Left cardiac atrium (tissue), 4 donors: ENCODE measurements at places on chromosomes 16 and 17. TPM values are rescaled to one million over a fixed set of nuclear protein-coding genes. Genes with fewer than 3 reads are reported as not detected.

The ACOX1 gene
- total RNA-seq: 62.0 TPM

The MINK1 gene
- total RNA-seq: 40.1 TPM

DNA sequence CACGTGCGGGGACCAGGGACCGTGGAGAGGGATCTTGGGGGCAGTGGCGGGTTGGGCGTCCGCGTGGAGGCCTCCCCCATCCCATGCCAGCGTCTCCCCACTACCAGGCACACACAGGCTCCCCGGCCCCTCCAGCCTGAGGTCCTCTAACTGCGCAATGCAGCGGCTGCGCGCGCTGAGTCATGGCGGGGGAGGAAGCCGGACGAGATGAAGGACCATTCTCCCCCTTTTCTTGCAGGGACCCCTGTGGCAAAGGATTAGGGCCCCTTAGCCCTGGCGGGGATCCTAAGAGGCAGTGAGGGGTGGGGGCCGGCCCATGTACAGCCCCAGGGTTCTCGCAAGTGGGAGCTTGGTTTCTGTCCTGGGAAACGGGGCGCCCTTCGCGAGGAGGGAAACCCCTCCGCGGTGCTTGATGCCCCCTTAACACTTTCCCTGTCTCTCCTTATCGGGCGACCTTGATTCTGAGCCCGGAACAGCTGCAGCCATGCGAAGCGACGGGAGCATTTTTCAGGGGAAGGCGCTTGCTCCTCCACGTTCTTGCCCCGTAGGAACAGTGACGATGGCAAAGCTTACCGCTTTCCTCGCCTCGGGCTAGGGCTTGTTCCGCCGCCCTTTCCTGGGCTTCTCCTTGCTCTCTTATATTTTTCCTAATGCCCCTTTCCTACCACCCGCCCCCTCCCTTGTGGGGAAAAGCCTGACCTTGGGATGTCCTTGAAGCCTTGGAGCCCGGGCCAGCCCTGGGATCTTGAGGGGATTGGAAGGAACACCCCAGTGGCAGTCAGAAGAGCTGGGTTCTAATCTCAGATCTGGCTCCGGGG is 592 bp downstream of the ALDOA start:
- DNase-seq: no peak

DNA sequence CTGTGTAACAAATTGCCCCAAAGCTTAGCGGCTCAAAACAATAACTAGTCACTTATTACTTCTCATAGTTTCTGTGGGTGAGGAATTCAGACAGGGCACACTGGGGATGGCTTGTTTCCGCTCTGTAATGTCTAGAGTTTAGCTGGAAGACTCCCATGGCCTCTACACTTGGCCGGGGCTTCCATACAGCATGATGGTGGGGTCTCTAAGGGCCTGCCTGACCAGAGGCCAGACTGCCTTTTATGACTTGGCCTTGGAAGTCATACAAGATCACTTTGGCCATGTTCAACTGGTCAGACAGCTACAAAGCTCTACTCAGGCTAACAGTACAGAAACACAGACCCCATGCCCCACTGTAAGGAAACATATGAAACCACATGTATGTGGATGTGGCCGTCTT is 8.2 kb downstream of the GLP2R start:
- no peak for DNase-seq

DNA sequence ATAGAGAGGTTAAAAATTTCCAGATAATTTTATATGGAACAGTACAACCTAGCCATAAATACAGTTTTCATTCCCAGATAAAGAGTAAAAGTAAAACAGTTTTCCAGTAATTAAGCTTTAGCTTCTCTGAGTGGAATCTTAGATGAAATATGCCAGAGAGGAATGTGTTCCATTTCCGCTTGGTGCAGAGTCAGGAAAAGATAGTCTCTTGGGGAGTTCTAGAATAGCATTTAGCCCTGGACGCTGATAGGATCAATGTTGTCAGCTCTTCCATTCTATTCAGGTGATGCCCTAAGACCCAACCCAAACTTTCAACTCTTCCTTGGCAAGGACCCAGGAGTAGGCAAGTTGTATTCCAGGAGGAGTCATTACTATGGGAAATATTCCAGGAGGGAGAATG is 30.9 kb upstream of the ABCA3 start:
- DNase-seq: no peak

- no peak for DNase-seq
Observed at GRCh38 chr16:48282636-48283263, 35.4 kb upstream of the ABCC11 start.

DNA sequence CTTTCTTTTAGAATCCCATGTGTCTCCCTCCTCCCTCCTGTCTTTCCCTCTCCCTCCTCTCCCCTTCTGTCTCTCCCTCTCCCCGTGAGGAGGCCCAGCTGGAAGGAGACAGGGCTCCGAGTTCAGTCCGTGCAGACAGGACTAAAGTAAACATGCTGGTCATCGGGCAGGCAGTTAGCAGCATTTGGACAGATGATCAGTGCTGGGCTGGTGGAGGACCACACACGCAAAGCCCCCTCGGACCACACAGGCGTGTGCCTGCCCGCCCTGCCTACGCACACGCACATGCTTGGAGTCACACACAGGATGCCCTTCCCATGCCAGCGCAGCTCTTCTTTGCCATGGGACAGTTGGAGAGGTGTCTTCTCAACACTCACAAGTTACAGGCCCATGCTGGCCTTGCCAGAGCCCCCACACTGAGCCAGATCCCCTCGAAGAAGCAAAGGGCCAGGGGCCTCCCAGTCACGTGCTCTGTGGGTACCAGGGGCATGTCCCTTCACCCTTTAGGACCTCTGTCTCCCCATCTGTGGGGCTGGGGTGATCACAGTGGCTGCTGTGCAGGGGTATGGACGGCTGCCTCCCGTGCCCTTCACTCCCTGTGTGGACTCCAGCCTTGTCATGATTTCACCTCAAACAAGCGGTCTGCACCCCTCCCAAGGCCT is 215.7 kb upstream of the FOXF1 start:
- no peak for DNase-seq

DNA sequence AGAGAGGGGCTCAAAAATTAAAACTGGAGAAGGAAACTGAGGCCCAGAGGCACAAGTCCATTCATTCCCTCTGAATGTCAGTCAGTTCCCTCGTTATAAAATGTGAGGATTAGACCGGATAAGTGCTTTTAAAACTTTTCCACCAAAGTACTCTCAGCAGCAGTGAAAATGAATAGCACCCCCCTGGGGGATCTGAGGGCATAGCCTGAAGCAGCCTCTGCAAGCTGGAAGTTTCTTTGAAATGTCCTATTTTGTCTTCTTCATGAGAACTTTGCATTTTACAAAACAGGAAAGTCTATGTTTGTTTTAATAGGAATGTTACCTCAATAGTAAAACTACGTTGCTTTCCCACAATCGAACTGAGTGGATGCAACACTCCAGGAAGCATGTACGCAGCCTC is 273.0 kb downstream of the CEP112 start:
- DNase-seq: no peak

DNA sequence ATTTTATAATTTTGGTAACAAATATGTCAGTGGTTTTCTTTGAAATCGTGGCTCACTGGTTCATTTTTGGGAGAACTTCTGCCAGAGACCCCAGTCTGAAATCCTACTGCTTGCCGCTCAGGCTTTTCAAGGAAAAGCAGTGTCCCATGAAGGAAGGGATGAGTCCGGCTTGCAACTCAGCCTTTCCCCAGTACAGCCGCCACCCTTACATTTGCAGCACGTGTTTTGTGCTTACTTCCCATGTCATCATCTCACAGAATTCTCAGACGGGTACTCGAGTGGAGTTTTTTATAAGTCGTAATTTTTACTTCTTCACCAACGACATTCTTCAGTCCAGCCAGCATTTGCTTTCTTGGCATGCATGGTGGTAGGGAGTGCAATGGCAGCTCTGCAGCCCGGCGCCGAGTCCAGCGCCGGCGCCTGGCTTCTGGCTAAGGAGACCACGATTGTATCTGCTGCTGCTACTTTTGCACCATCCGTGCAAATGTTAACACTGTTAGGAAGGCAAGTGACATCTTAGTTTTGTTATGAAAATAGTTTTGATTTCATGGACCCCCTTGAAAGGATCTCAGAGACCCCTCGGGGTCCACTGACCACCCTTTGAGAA is 111.0 kb downstream of the AMFR start:
- DNase-seq: no peak

DNA sequence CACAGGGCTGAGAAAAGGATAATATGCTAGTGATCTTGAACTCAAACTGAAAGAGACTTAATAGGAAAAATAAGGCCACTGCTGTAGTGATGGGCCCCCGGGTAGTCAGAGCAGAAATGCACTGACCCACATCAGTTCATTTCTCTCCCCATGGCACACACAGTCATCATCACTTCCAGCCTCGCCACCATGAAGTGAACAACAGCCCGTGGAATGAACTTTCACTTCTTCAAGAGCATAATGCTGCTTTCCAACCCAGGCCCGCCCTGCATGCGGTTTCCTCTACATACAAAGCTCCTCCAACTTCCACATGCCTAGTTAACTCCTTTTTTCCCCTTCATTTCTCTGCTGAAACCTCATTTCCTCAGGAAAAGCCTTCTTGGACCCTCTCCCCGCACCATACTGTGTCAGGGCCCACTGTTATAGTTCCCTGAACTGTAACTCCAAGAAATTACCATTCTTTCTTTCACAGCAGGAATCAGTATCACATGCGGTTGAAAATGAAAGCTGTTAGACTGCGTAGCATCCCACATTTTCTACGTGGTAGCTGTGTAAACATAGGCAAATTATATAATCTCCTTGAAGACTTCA is 65.8 kb upstream of the SMIM36 start:
- peak; percentile 64 for DNase-seq

- no peak for DNase-seq
Observed at GRCh38 chr17:66985338-66986237, 21.1 kb downstream of the CACNG4 start.

GRCh38 chr17:40343219-40344119 is 21.1 kb downstream of the GJD3 start:
- peak; percentile 70 for DNase-seq

DNA sequence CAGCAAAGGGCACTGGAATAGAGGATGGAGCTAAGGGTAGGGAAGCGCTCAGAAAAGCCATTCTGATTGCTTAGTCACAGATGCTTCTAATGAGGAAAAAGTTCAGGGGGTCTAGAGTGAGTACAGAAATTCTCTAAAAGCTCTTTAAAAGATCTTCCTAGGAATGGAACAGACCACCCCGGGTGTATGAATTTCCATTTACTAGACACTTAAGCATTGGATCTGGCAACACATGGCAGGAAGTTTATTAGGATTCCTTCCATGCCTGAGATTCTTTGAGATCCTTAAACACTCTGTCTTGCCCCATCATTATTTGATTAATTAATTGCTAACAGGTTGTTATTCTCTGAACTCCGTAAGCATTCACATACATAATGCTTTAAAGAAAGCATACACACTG is 8.5 kb downstream of the KRTAP9-7 start:
- no peak for DNase-seq

- DNase-seq: no peak
Observed at GRCh38 chr16:69763599-69763942, 1.4 kb downstream of the WWP2 start.

DNA sequence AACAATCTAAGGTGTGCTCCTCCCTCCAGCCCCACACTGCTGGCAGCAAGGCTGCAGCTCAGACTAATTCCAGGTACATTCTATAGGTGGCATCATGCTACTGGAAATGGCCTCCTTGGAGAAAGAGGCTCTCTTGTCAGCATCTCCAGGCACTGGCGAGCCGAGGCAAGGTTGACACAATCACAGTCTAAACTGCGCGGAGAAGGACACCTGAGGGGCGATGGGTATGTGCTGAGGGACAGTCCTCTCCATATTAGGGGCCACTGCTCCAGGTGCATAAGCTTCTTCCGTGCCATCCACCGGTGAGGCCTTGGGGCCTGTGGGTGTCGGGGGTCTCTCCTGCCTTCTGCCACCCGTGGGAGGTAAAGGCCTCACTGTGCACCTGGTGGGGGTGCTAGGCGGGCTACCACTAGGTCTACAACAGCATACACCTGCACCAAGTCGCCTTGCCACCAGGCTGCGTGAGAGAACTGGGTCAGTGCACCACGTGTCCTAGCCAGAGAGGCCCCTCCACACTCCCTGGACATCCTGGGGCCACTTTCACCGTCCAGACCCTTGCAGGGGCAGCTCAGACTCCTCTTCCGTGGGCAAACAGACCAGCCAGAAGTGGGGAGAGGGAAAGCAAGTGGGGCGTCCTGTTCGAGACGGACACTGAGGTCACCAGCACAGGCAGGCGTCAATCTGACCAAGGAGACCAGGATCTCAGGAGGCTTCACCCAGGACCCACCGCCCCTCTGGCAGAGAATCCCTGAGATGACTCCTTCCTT is 12.1 kb upstream of the CBX8 start:
- no peak for DNase-seq

DNA sequence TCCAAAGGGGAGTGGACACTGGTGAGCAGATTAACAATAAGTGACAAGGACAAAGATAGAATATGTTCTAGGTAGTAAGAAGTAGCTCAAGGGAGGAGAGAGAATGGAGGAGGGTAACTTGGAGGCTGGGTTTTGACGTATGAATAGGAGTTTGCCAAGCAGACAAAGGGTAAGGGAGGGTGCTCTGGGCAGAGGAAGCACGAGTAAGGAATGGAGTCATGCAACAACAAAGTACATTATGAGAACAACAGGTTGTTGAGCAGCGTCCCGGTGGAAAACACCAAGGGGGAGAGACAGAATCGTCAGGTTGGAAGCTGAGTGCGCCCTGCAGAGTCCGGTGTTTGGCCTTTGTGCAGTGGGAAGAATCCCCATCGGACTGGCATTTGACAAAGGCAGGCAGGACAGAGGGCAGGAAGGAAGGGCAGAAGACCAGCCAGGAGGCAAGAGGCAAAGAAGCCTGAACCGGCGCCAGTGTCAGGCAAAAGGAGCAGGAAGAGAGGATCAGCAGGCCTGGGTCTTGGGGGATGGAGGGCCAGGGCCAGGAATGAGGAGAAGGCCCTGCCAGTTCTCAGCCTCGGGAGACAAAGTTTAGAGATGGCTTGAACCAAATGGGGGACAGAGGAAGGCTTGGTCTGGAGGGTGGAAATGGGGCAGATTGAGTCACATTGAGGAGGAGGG is 134.3 kb upstream of the TNRC6C start:
- DNase-seq: no peak

DNA sequence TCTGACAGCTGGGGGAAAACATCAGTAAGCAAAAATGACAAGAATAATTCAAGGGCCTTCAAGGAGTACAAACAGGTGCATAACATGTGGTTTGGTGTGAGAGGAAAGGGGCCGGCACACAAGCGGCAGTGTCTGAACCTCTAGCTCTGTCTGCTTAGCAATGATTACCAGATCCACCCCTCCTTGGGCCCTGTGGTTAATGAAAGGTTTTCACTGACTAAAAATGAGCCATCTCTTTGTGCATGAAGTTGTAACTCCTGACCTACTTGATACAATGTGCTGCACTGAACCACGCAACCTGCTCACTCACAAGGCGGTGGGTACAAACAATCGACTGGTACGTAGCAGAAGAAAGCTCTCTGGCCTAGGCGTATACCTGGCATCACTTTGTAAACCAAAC is 15.1 kb downstream of the FAM117A start:
- DNase-seq: no peak

GRCh38 chr17:59149051-59149450 is 5.9 kb downstream of the SKA2 start:
- DNase-seq: no peak

GRCh38 chr17:47703191-47703591 is 9.2 kb downstream of the TBKBP1 start:
- no peak for DNase-seq

- DNase-seq: no peak
Observed at GRCh38 chr17:81641825-81642489, 5.0 kb downstream of the TSPAN10 start.
